Peyer's patch (tissue), 4 donors: ENCODE measurements at places on chromosomes 11 and 22. TPM values are rescaled to one million over a fixed set of nuclear protein-coding genes. Genes with fewer than 3 reads are reported as not detected.

GRCh38 chr22:36015811-36016529, 12.7 kb downstream of the RBFOX2 start:
- no peaks in the 10 kb centered on the region for H3K27me3 ChIP-seq
- no peak overlapping the region for H3K27ac ChIP-seq
- H3K4me1 ChIP-seq = no peaks in the 10 kb centered on the region
- H3K36me3 ChIP-seq = no peaks in the 10 kb centered on the region

DNA sequence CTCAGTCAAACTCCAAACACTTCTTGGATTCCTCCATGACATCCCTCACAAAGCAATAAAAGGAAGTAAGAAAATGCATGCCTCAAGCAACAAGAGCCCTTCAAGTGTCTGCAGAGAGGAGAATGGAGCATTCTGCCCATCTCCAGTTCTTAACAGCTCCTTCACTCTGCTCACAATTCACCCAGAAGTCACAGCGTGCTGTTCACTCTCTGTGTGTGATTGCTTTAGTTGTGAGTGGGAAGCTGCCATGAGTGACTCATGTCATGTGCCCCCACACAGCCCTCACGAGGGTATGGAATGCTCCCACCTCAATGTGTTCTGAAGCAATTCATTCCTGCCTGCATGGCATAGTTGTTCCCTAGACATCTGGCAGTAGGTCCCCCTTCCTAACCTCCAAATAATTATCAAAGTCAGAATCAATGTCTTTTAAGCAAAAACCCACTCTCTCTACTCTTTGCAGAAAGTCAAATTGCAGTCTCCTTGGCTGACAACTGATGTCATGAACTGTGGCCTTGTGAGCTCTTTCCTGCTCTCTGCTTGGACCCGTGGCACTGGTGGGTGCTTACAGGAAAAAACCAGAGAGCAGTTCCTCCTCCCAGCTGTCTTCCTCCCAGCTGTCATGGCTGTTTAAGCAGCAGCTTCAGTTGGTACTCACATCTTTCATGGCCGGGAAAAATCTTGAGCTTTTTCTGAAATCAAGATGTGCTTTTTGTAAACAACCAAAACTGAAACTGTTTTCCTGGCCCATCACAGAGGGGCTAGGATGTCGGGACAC, 112.1 kb upstream of the SPON1 start:
- DNase-seq = no peak
- no peaks in the 10 kb centered on the region for H3K27me3 ChIP-seq
- H3K27ac ChIP-seq = no peak overlapping the region
- H3K4me3 ChIP-seq = no peak overlapping the region
- no peaks in the 10 kb centered on the region for H3K36me3 ChIP-seq

Gene APOL5
- not detected for total RNA-seq

DNA sequence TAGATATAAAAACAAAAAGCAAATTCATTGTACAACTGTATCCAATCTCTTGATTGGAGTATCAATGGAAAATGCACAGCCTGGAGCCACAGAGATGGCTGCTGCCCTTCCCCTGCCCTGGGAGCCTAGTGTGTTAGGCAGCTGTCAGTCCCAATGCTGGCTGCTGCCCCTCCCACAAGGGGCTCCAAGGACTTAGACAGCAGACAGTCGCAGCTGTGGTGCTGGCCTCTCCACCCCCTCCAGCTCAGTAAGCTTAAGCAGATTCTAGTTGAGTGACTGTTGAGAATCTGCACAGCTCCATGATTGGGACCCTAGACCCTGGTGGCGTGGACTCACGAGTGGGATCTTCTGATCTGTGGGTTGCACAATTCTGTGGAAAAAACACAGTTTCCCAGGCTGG, 1511.2 kb downstream of the FAM181B start:
- no peaks in the 10 kb centered on the region for H3K4me1 ChIP-seq
- DNase-seq = no peak
- no peaks in the 10 kb centered on the region for H3K36me3 ChIP-seq

GRCh38 chr11:28525636-28526405, 417.6 kb downstream of the METTL15 start:
- no peak overlapping the region for H3K4me3 ChIP-seq
- no peak overlapping the region for H3K27ac ChIP-seq
- H3K36me3 ChIP-seq = no peaks in the 10 kb centered on the region
- H3K27me3 ChIP-seq = no peaks in the 10 kb centered on the region

DNA sequence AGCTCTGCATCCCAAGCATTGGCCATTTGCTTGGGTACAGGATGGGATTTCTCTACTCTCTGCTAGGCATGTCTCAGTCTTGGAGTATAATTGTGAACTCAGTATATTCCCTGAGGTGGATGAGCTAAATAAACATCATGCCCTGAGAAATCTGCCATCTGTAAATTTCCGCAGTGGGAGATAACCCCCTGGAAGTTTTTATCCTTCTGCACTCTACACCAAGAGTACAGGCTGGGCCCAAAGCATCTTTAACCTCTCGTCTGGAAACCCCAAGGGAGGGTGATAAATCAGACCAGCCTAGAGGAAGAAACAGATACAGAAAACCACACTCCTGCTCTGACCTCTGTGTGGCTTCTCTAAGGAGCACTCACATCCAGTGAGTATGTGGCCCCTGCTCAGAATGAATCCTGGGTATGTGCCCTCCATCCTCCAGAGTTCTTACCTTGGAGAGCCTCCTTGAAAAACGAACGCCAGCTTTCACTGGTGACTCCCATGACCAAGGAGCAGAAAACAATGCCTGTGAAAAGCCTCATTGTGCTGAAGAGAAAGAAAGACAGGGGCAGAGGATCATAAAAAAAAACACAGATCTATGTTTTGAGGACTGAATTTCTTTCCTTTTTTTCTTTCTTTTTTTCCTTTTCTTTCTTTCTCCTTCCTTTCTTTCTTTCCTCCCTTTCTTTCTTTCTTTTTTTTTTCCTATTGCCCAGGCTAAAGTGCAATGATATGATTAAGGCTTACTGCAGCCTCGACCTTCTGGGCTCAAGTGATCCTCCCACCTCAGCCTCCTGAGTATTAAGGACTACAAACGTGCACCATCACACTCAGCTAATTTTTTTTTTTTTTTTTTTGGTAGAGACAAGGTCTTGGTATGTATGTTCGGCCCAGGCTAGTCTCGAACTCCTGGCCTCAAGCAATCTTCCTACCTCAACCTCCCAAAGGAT, 938 bp downstream of the SAA4 start:
- no peaks in the 10 kb centered on the region for H3K4me1 ChIP-seq
- no peak overlapping the region for H3K27ac ChIP-seq
- no peak for DNase-seq
- no peak overlapping the region for H3K4me3 ChIP-seq
- H3K27me3 ChIP-seq = no peaks in the 10 kb centered on the region

- H3K36me3 ChIP-seq = no peaks in the 10 kb centered on the region
- H3K27me3 ChIP-seq = no peaks in the 10 kb centered on the region
- no peaks in the 10 kb centered on the region for H3K4me1 ChIP-seq
These were observed 3.5 kb downstream of the OR2D2 start for GRCh38 chr11:6888830-6889229.

DNA sequence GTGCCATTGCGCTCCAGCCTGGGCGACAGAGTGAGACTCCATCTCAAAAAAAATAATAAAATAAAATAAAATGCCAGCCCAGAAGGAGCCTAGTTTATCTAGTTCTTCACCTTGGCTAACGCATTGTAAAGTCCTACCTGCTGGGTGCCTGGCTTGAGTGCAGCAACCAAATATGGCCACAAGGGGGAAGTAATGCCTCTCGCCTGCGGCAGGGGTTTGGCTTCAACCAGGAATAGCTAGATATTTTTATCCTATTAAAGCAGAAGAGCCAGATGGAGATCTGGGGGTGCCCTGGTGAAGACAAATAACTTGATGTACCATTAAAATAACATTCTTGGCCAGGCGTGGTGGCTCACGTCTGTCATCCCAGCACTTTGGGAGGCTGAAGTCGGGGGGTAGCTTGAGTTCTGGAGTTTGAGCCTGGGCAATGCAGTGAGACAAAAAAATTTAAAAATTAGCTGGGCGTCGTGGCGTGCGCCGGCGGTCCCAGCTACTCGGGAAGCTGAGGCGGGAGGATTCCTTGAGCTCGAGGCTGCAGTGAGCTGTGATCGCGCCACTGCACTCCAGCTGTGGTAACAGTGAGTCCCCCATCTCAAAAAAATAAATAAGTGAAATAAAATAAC, 20.6 kb upstream of the PLEKHB1 start:
- no peaks in the 10 kb centered on the region for H3K36me3 ChIP-seq
- peak overlapping the region; percentile 16 for H3K4me3 ChIP-seq
- H3K4me1 ChIP-seq = no peaks in the 10 kb centered on the region
- no peaks in the 10 kb centered on the region for H3K27me3 ChIP-seq
- DNase-seq = peak; percentile 71
- H3K27ac ChIP-seq = no peak overlapping the region

DNA sequence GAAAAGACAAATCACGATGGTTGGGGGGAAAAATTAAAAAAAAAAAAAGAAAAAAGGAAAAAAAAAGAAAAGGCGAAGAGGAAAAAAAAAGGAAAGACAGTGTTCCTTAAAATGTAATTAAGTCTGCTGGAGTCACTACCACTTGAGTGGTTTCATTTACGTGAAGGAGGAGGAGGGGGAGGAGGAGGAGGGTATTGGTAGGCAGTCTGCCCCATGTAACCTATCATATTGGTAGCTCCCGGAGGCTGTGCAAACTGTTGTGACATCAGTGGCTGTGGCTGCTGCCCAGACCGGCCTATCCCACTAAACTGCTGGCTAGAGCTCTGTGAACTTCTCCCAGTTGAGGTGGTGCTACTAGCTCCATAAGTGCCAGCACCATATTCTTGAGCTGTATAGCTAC, 17.9 kb downstream of the KDELR3 start:
- no peaks in the 10 kb centered on the region for H3K4me1 ChIP-seq
- no peak overlapping the region for H3K27ac ChIP-seq
- no peaks in the 10 kb centered on the region for H3K27me3 ChIP-seq

GRCh38 chr11:70445605-70446004, 47.3 kb downstream of the CTTN start:
- no peak overlapping the region for H3K4me3 ChIP-seq
- H3K27me3 ChIP-seq = no peaks in the 10 kb centered on the region
- DNase-seq = no peak
- H3K4me1 ChIP-seq = no peaks in the 10 kb centered on the region
- H3K36me3 ChIP-seq = no peaks in the 10 kb centered on the region

DNA sequence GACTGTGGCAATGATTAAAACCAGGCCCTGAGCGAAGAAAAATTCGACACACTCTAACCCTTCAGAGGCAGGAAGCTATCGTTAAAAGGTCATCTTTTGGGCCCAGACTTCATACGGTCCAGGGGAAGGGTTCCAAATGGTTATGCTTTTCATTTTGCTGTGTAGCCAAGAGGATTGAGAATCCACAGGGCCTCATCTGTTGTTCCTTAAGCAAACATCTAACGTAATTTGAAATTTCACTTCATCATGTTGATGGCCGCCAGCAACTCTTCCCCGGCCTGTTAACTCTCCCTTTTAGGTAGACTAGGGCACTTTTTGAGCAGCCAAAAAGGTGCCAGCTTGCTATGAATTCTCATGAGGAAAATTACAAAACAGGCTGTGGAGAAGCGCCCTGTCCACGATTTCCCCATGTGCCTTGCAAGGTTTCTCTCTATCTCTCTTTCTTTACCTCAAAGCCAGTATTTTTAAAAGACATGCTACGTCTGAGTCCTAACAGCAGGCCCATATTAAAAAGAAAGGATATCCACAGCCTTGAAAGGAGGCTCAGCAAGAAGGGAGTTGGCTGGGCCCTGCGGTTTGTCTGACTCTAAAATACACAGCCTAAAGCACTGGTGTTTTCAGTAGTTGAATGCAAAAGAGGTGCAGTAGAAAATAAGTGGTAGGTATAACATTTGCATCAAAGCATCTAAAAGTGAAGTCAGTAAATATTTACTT, 356.3 kb upstream of the NARS2 start:
- H3K36me3 ChIP-seq = no peaks in the 10 kb centered on the region
- H3K4me3 ChIP-seq = no peak overlapping the region
- no peaks in the 10 kb centered on the region for H3K4me1 ChIP-seq
- no peaks in the 10 kb centered on the region for H3K27me3 ChIP-seq
- DNase-seq = no peak

DNA sequence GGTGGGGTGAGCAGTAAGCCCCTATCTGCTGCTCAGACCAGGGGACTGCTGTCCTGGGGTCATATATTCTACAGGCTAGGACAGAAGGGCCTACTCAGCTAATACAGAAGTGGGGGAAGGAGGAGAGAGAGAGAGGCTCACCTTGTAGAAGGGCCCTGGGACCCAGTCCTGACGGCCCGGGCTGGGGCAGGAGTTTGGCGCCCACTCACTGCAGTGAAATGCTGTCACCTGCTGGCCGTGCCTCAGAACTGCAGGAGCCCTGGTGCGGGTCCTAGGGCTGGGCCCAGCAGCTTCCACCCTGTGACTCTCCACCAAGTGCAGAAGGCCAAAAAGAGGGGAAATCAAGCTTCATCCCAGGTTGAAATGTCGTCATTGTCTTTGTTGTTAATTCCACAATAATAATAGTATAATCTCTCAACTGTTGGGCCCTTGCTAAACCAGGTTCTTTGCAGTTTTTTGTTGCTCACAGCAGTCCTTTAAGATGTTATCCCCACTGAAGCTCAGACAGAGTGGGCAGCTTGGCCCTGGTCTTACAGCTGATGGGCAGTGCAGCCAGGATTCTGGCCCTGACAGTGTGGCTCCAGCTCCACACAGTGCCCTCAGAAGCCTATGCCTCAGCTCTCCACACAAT, 29.6 kb downstream of the TRIM29 start:
- H3K4me1 ChIP-seq = no peaks in the 10 kb centered on the region
- no peaks in the 10 kb centered on the region for H3K36me3 ChIP-seq
- no peak overlapping the region for H3K4me3 ChIP-seq
- H3K27me3 ChIP-seq = no peaks in the 10 kb centered on the region
- DNase-seq = peak; percentile 83

GRCh38 chr11:121452609-121453150, at the start of gene SORL1-AS1:
TSS of gene SORL1-AS1 (minus strand) at chr11:121452967.
- H3K4me1 ChIP-seq = peaks cover 15% of the 10 kb centered on the region

Gene TMEM191C
- total RNA-seq = 0.83 TPM

DNA sequence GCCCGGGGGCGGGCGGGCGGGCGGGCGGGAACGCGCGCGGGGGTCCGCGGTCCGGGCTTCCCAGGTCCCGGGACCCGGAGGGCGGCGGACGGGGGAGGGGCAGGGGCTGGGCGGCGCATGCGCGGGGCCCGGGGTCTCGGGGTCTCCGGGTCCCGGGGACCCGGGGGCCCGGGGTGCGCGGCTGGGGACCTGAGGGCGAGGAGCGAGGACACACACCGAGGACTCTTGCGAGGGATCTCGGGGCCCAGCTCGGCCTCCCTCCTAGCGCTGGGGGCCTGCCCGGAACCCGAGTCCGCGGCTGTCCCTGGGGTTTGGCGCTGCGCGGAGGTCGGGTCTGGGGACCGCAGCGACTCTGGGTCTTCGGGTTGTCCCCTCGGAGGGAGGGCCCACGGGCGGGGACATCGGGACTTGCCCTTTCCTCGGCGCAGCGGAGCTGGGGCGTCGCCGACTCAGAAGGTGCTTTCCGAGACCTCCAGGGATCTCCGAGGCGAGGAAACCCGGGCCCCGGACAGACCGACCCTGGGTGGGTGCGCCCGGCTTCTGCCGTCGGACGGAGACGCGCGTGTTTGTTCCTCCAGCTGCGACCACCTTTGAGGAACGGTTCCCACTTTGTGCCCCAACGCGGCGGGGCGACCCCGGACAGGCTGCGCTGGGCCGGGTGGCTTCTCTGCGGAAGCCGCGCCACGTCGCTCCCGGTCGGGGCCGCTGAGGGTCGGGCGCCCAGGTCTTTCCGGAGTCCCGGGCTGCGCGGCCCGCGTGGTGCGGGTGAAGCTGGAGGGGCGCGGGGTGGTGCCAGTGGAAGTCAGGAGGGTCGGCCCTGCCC, 540 bp downstream of the PPARA start:
- H3K4me3 ChIP-seq = peak overlapping the region; percentile 92
- peak overlapping the region; percentile 84 for H3K27ac ChIP-seq
- H3K27me3 ChIP-seq = no peaks in the 10 kb centered on the region
- DNase-seq = peak; percentile 70
- H3K4me1 ChIP-seq = peaks cover 10% of the 10 kb centered on the region
